ENCODE measurements at places on chromosomes 1 and 21.
A peak's percentile ranks its signal among the peaks of the same experiment; 100 is the strongest.

- no peak for DNase-seq
Measured at GRCh38 chr1:162502928-162503327, 5.3 kb downstream of the UHMK1 start.

DNA sequence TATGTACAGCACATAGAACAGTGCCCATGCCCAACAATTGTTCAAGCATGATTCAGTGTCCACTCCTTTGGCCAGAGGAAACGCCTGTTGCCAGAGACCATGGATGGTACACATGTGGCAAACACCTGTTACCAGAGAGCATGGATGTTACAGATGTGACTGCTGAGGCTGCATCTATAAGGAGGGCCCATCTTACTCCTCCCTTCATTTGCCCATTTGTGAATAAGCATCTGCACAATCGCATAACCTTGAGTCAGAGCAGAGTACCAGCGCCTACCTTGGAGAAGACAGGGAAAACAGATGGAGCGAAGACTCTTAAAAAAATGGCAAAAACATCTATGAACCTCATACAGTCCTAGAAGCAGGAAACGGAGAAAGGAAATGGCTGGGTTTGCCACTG, 36.6 kb upstream of the CACHD1 start:
- no peak for DNase-seq

DNA sequence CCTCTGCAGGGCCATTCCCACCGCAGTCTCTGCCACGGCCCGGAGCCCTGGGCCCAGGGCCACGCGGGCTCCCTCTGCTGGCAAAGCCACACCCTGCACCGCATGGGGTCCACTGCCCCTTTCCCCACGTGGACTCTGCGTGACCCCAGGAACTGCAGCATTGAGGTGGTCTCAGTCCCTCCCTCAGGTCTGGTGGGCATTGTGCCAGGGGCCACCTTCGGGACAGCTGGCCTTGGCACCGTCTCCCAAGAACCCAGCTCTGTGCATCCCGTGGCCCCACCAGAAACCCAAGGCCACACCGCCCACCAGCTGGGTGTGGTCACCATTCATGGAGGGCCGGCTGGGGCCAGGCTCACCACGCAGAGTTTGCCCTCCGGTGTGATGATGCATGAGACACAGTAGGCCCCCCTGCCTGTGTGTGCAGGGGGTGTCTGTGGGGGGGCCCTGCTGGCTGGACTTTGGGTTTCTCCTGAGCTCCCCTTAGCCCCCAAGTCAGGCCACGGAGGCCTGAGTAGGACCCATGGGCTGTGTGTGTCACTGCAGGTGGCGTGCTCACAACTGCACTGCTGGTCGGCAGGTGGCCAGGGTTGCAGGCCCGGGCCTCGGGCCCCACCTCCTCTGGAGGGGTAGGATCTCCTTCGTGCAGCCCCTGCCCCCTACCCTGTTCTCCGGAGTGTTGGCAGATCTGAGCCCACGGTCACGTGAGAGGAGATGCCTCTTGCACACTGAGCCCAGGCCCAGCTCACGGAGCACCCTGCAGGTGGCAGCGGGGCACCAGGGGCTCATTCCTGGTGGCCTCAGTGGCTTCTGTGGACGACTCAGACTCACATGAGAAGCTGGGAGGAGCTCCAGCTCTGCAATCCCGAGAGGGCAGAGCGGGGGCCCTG, 5.8 kb downstream of the VWA1 start:
- peak; percentile 13 for DNase-seq

DNA sequence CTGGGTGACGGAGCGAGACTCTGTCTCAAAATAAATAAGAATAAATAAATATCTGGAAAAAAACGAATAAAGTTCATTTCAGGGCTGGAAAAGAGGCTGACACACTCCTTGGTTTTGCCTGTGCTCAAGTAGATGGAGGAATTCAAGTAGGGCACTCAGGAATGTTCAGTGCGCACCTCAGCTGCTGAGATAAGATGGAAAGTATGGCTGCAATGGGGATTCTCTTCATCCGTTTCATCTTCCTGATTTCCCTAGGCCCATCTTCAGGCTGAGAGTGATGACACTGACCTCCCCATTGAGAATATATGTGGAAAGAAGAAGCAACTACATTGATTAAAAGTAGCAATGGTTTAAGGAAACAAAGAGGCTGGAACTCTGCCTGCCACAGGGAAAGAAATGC, 130.5 kb upstream of the ZNF644 start:
- no peak for DNase-seq

DNA sequence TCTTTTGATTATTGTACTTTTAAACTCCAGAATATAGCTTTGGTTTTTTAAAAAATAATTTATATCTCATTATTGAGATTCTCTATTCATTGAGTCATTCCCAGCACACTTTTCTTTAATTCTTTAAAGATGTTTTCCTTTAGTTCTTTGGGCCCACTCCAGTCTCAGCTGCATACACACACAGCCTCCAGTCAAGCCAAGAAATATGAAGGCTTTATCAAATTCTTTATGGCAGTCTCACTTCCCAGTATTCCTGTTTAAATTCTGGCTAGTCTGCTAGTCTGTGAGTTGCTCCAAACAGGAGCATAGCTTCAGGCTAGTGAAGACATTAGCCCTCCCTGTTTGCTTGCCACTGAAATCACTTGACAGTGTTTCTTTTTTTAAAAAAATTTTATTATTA, 61.2 kb downstream of the CRP start:
- DNase-seq, result no peak

DNA sequence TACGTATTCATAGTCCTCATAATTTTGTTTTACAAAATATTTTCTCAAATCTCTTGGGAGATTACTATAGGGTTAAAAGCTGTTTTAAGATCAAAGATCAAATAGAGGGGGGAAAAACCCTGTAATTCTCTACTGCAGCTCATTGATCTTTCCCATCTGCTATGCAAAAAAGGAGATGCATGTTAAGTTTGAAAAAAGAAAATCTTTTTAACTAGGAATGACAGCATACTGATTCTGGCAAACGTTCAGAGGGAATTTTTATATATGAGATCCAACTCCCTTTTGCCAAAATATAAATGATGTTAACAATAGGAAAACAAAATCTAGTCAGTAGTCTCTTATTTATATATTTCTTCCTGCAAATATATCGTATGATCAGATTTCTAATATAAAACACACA, 69.1 kb downstream of the SMYD3 start:
- no peak for DNase-seq

GRCh38 chr21:25903607-25904006, 168.8 kb downstream of the GABPA start:
- peak; percentile 97 for DNase-seq
